Stimulated activated CD8-positive, alpha-beta memory T cell treated with anti-CD3 and anti-CD28 coated beads, Interleukin-4, amount 100 ng/mL, for 24 hours (primary cell): ENCODE measurements at places on chromosomes 7 and 10.

GRCh38 chr7:151748733-151749132 lies 128.2 kb downstream of the PRKAG2 start:
- no peak for DNase-seq

DNA sequence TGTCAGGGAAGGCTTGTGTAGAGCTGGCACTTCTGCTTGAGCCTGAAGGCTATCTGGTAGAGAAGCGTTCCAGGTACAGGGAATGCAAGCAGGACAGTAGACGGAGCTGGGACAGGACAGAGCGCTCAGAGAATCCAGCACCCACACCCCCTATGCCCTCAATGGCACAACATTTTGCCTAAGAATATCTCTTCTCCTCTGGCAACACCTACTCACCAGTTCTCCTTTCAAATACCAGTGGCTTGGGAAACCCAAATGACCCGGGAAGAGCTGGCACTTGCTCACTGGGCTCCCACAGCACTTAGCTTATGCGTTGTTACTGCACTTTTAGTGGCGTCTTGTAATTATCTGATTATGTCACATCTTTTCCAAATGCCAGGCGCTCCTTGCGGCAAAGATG lies 118.6 kb downstream of the RNF216 start:
- DNase-seq = no peak

- DNase-seq = no peak
Measured at GRCh38 chr7:11716185-11716584, 115.8 kb downstream of the THSD7A start.

DNA sequence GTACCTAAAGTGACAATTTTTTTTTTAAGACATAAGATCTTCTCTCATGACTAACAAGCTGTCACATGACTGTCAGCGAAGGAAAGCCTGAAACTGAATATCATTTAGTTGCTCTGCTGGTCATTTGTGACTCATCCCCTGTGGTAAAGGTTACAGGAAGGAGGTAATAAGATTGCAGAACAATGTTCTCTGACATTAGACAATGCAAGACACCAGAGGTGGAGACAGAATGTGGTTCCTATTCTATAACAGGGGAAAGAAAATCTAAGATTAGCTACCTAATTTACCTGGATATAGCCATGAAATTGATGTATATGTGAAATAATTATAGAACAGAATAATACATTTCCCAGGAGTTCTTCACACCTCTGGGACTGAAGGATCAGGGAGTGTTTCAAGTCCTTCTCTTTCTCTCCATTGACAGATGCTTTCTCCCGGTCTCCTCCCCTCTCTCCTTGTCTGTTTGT lies 47.7 kb downstream of the LRGUK start:
- DNase-seq = no peak

- no peak for DNase-seq
Measured at GRCh38 chr7:135798095-135798494, 49.5 kb upstream of the FAM180A start.

GRCh38 chr10:78464856-78465267 lies 431.2 kb downstream of the RPS24 start:
- DNase-seq = no peak

DNA sequence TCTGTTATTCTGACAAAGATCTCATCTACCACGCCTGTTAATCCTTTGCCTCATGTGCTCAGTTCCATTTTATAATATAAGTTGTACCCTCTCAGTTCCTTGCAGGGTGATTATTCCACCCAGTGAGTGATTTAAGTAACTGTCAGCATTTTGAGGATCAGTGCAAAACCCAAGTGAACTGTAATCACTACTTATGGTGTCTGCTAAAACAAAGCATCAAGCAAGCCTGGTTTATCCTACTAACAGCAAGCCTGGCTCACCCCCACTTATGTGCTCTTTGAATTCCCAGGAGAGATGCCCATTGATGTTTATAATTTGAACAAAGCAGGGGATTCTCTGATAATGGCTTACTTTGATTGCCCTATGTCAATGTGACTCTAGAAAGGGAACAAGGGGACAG lies 186.8 kb upstream of the LRGUK start:
- DNase-seq = no peak
